ENCODE measurements at places on chromosomes 1 and 21.

GRCh38 chr1:235265900-235266299, 62.1 kb downstream of the ARID4B start:
- no peak for DNase-seq

DNA sequence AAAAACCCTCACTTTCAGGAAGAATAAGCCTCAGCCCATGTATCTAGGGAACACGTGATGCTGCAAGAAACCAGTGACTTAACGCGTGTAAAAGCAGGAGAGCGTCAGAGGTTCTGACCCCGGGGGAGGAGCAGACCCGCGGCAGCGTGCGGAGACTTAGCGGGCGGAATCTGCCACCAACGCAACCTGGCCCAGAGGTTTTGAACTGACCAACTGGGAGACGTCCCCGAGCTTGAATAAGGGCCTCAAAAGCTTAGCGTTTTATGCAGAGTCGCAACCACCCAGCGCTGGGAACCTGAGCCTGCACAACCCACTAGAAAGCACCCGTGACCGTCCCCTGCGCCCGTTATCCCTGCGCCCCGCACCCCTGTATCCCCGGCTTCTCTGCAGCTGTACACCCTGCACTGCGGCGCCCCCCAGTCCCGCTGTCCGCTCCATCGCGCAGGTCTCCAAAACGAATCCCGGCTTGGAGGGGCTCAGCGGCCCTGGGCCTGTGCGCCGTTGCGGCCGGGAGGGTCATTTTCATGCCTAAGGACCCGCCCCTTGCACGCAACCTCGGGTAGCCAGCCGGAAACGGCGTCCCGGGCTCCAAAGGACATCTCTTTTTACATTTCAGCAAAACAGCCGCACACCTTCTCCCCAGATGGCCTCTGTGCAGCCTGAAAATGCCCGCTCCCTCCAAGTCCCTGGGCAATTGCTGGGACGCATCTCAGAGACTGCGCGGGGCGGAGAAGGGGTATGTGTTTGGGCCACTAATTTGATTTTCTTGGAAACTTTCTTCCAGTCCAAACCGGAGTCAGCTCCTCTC, 29.4 kb upstream of the TRIM17 start:
- peak; percentile 76 for DNase-seq

GRCh38 chr1:211548321-211549091, 30.5 kb downstream of the SLC30A1 start:
- DNase-seq = peak; percentile 39

GRCh38 chr1:184299796-184300195, 87.0 kb upstream of the C1orf21 start:
- DNase-seq = no peak

DNA sequence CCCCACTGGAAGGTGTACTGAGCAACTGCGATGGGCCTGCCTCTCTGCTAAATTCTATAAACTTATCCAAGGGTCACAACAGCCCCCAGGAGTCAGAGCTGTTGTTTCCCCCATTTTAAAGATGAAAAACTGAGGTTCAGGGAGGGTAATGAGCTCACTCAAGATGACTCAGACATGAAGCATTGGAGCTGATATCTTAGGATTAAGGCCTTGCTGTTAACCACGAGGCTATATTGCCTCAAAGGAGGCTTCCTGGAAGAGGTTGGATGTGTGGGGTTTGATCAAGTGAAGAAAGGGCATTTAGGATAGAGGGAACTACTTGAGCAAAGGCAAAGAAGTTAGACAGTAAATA, 6.7 kb downstream of the LDLRAP1 start:
- no peak for DNase-seq

- DNase-seq = no peak
These were observed 73.3 kb downstream of the NVL start for GRCh38 chr1:224256640-224257039.

DNA sequence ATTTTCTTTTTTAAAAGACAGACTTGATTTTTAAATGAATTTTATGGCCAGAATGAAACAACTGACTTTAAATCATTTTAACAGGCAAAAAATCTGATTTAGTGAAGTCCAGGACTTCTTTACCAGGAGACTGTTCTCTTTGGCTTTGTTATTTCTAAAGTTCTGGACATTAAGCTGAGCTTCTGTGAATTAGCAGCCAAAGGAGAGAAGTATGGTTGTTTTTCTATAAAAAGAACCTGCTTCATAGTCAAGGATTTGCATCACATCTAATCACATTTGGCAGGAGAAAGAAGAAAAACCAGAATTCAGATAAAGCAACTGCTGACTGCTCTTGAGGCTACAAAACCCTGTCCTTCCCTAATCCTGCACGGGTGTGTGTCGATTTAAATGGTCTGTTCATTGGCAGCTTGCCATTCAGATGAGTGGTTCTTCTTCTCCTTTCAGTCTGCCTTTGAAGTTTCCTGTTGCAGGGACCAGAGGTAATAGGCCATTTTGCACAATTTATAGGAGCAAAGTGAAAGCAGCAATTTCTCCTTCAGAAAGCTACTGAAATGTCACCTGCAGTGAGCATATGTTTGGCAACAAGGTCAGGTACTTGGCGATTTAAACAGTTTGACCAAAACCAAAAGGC, 215.4 kb downstream of the OLFM3 start:
- DNase-seq = no peak

- DNase-seq = no peak
These were observed 23.9 kb downstream of the RYR2 start for GRCh38 chr1:237065903-237066302.

- DNase-seq = no peak
These were observed 43.4 kb downstream of the ROR1 start for GRCh38 chr1:63817152-63817667.

- DNase-seq = no peak
These were observed 159.9 kb upstream of the RUNX1 start for GRCh38 chr21:35208810-35209517.

GRCh38 chr1:46611691-46612221, 4.9 kb downstream of the MOB3C start:
- DNase-seq = no peak

Measured in GM20000 (cell line).